Epithelial cell of alveolus of lung (primary cell): ENCODE measurements at places on chromosomes 5 and 9. TPM values are rescaled to one million over a fixed set of nuclear protein-coding genes. Genes with fewer than 3 reads are reported as not detected.

The LRRC19 gene
- total RNA-seq = not detected in 2 replicates

The TCOF1 gene
- 23.4 and 23.6 TPM in 2 replicates for total RNA-seq

The OR1J2 gene
- not detected in 2 replicates for total RNA-seq

The C9orf43 gene
- total RNA-seq = 0.52 TPM in 1 of 2 replicates, not detected in the other

The FCN2 gene
- not detected in 2 replicates for total RNA-seq

The NDST1 gene
- 76.7 and 92.8 TPM in 2 replicates for total RNA-seq

The ADAMTS13 gene
- total RNA-seq = 0.39 and 4.0 TPM in 2 replicates

The MAMDC2 gene
- total RNA-seq = 2.6 and 5.0 TPM in 2 replicates

The PCDHGA12 gene
- 10.2 and 17.4 TPM in 2 replicates for total RNA-seq

The NMUR2 gene
- total RNA-seq = 0.24 TPM in 1 of 2 replicates, not detected in the other

The KYAT1 gene
- 9.3 and 15.1 TPM in 2 replicates for total RNA-seq

The PARP8 gene
- total RNA-seq = 4.3 and 6.7 TPM in 2 replicates

The FAM169A gene
- total RNA-seq = under 0.01 and 0.78 TPM in 2 replicates

The CIZ1 gene
- total RNA-seq = 37.4 and 61.9 TPM in 2 replicates

The PCDHGA5 gene
- 0.13 and 1.3 TPM in 2 replicates for total RNA-seq
